ENCODE measurements at places on chromosomes 1 and 21.

DNA sequence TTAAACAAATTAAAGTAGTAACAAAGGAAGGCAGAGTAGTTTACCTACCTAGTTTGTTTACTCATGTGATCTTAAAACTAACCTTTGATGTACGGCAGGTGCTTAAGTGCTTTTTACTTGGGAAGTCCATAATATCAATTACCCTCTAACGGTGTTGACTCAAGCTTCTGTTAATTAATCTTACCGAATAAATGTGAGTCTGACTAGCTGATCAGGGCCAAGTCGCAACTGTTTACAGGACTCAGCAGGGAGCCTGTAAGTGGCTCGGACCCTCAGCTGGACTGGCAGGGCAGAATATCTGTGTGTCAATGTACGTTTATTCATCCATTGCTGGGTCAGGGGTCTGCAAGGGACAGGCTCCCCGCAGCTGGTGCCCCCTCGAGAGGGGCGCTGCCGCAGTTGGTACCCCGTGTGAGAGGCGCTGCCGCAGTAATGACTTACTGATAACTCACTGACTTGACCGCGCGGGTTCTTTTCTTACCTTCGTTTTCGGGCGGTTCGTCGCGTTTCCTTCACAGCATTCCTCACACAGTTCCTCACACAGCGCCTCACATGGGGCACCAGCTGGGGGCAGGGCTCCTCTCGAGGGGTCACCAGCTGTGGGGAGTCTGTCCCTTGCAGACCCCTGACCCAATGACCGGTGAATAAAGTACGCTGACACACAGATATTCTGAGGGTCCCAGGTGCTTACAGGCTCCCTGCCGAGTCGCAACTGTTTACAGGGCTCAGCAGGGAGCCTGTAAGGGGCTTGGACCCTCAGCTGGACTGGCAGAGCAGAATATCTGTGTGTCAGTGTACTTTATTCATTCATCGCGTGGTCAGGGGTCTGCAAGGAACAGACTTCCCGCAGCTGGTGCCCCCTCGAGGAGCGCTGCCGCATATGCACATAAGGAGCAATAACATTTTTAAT, 3.0 kb downstream of the FMO1 start:
- DNase-seq: no peak

- DNase-seq: no peak
Observed at GRCh38 chr1:87325982-87326738, 2.5 kb upstream of the LMO4 start.

GRCh38 chr1:44719318-44719717, 11.7 kb downstream of the RNU5D-1 start:
- DNase-seq: no peak

- no peak for DNase-seq
Observed at GRCh38 chr21:38255571-38256117, 1.1 kb upstream of the KCNJ15 start.

DNA sequence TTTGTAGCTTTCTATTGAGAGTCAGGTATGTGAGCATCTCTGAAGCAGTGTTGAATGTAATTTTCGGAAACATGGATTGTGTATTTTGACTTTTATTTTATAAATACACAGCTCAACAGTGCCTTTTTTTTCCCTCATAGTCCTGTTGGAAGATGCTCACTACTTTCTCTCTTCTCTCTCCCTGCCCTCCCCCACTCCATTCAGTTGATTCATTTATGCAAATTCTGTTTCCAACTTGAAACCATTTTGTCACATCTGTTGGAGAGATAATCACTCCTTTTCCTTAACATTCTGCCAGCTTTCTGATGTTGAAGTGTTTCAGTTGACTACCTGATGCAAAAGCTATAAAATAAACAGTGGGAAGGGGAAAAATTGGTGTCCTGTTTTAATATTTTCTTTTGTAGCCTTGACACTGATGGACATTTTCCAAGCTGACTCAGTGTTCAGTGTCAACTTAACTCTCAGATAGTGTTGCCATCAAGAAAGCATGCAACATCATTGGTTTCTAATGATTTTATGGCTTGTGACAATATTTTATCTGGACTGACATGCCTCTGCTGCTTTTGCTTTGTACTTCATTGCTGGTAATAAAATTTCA, 194.5 kb downstream of the HS2ST1 start:
- DNase-seq: no peak

DNA sequence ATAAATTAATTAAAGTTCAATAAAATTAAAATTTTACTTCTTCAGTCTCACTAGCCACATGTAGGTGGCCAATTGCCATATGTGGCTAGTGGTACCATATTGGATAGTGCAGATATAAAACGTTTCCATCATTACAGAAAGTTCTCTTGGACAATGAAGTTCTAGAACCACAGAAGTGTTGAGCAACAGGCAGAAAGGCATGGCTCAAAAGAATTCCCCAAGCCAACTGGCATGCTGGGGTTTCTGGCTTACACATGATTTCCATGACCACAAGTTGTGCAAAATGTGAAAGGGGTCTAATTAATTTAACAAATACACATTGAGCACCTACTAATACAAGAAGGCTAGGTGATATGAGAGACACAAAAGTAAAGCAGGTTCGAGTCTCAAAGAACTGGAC, 72.2 kb upstream of the CDC42BPA start:
- DNase-seq: no peak

DNA sequence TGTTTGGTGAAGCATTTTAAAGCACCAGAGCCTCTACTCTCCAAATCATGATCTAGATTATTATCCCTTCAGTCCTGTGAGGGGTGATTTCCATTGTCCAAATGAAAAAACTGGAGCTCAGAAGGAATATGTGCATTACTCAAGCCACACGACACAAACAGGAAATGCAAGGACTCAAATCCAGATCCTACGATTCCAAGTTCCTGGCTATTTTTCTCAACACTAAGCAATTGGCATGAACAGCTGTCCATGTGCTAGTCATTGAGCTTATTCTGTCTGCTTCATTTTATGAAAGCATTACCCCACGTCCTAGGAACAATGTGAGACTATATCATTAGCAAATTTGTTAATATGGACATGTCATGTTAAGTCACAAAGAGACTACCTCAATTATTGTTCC, 273.1 kb upstream of the LYPLAL1 start:
- DNase-seq: no peak

Data from COLO829 (cell line).